ENCODE measurements at places on chromosomes 3 and 15.

DNA sequence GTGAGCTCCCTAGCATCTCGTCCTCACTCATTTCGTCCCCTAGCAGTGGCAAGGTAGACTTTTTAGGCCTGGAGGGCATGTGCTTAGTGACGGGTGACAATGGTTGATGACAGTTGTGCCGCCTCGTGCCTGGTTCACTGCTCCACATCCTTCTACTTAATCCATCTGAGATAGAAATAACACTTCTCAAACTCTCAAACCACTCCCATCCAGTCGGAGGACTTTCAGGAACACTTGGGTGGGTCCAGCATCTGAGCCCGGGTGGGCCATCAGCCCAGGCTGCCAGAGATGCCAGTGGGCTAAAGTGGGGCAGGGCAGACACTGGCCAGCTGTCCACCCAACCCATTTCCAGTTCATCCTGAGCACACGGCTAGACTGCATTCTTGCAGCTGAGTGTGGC lies 79.7 kb upstream of the SMAD3 start:
- DNase-seq, result no peak

DNA sequence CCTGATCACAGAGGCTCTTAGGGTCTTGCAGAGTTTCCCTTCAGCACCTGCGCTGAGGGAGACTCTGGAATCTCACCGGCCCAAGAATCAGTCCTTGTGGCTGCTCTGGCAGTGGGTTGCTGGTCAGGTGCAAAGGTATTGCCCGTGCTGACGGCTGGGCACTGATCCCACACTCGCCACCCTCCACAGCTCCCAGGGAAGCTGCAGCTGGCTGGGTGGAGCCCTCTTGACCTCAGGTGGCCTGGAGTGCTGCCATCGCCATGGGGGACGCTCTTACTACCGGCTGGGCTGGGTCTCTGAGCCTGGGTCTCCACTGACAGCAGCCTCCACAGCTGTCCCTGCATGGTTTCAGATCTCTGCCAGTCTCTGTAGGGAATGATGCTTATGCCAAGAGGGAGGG lies 52.6 kb upstream of the EPHB3 start:
- no peak for DNase-seq

GRCh38 chr3:188817935-188818269 lies 353.9 kb upstream of the TPRG1 start:
- DNase-seq, result no peak

- no peak for DNase-seq
Measured at GRCh38 chr15:63759752-63760151, 74.0 kb downstream of the HERC1 start.
